ENCODE measurements at places on chromosomes 7 and 10. TPM values are rescaled to one million over a fixed set of nuclear protein-coding genes. Genes with fewer than 3 reads are reported as not detected.

GRCh38 chr7:78900806-78901205 lies 552.7 kb downstream of the MAGI2 start:
- DNase-seq: no peak

GRCh38 chr7:34365011-34365410 lies 293.0 kb upstream of the NPSR1 start:
- no peak for DNase-seq

- peak; percentile 19 for DNase-seq
Measured at GRCh38 chr10:114905450-114905849, 32.5 kb upstream of the TRUB1 start.

GRCh38 chr10:92241158-92241500 lies 49.7 kb downstream of the CPEB3 start:
- peak; percentile 27 for DNase-seq

DNA sequence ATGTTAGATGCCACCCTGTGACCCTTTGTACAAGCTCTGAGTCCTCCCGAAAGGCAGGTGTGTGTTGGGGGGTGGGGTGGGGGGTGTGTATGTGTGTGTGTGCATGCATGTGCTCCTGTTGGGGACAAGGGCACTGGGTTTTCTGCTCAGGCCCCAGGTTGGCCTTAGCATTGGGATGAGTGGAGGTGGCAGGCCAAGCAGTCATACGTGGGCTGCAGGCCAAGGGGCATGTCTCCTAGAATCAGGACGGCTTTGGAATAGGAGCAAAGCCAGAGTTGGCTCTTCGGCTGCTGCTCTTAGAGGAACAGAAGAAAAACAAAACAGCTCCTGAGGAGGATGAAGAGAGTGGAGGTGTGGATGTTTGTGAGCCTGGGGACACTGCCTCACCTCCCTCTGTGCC lies 26.0 kb downstream of the HSPA12A start:
- no peak for DNase-seq

DNA sequence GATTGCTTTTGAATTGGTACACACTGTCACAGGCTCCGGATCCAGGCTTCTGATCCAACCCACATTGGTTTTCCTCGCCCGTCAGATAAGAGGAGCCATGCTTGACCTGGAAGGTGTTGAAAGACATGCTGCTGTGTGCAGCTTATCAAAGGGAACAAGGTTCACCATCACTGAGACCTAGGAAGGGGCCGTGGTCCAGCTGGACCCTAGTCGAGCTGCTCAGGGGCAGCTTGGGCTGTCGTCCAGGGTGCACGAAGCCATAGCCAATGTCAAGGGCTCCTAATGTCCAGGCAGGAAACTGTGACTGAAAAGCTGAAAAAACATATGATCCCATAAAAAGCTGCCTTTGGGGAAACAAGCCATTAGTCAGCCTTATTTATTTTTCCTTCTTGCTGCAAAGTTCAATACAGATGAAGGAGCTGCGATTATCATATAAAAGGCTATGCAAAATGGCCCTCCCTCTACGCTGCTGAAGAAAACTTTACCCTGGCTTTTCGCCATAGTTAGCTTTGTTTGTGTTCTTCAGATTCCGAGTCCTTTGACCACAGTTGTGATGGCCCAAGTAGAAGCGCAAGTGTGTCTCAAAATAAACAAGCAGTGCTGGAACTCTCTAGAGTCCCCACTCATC lies 118.0 kb downstream of the CREB5 start:
- no peak for DNase-seq

DNA sequence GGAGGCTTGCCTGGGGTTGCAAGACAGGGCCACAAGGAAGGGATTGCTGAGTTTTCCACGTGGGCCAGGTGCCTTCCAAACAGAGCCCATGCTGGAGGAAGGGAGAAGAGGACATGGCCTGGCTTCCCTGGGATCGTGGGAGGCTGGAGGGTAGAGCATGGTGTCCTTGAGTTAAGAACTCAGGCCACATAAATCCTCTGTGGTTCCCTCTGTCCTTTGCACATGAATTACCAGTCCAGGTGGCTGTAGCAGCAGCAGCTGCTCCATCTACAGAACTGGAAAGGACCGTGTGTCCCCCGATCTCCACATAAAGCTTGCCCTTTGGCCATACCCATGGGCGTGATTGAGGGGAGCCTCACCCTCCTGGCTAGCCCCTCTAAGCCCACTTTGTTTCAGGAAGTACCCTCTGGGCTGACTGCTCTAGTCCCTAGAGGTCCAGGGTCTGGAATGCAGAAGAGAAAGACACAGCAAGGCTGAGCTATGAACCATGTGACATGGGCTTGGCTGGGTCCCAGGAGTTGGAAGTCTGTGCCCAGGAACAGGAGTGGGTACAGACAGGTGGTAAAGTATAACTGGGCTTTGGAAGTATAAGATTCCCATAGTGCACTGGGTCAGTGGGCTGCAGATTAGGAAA lies 84.9 kb downstream of the C10orf105 start:
- peak; percentile 10 for DNase-seq

DNA sequence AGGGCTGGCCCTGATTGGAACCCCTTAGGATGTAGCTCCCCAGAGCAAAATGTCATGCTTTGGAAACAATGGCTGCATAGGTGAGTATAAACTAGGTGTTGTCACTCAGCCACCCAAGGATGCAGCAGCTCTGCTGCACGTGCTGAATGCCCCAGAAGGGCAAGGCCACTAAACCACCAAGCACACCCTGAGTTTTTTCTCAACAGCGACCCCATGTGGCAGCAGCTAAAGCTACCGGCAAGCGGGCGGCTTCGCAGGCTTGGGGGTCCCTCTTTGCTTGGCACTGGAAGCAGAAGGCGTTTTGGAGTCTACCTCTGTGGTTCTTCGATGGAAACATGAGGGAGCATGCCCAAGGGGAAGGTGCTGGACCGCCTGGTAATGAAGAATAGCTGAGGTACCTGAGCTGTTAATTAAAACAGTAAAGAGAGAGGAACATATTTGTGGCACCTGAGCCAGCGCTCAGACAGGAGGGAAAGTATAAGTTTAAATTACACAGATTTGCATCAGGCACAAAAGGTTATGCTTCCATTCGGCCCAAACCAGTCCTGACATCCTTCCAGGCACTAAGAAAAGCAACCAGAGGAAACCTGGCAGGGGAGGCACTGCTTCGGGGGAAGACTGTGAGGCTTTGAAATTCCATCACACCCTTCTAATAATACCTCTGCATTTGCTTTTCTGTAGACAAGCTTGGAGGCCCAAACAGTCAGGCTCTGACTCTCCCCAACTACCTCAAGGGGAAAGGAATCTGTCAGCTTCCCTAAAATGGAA lies 152.1 kb downstream of the GFRA1 start:
- no peak for DNase-seq

- no peak for DNase-seq
Measured at GRCh38 chr10:7274293-7274692, 136.5 kb downstream of the SFMBT2 start.

DNA sequence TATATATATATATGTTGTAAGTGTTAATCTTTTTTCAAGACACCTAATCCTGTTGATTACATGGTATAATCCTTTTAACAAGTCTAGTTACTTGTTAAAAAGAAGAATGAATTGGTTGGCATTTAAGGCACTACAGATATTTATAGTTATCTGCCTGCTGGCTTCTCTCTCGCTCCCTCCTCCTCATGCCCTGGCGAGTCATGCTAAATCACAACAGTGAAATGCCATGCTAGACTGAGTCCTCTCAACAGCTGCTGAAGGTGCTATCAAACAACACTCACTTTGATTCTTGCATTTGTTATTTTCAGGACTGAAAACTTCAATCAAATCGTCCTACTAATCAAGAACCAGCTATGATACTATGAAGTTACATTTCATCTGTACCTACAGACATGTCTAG lies 15.4 kb downstream of the NRAP start:
- no peak for DNase-seq

DNA sequence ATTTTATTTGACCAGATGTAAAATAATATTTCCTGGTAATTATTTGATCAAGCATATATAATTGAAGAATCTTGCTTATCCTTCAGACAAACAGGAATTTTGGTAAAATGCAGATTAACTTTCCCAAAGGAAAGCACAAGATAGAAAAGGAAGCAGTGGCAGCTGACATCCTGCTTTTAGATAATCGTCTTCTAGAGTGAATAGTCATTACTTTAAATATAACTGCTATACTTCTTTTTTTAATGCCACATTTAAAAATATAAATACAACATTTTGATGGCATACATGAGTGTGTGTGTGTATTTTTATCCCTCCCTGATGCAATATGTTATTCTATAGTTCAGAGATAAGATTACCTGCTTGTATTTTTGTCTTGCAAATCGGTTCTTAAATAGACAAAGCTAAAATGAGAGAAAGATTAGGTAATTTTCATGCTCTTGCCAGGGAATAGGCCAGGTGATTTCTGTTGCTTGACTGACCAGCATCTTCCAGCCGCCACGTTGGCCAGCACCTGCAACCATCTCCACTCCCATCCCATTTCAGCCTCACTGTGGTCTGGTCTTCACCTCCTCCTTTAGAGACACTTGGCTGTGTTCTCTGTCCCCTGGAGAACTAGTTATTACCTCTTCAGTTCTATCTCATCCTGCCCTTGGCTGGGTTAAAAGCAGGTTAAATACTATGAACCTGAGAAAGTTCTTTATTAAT lies 58.1 kb downstream of the MDFIC start:
- DNase-seq: no peak

DNA sequence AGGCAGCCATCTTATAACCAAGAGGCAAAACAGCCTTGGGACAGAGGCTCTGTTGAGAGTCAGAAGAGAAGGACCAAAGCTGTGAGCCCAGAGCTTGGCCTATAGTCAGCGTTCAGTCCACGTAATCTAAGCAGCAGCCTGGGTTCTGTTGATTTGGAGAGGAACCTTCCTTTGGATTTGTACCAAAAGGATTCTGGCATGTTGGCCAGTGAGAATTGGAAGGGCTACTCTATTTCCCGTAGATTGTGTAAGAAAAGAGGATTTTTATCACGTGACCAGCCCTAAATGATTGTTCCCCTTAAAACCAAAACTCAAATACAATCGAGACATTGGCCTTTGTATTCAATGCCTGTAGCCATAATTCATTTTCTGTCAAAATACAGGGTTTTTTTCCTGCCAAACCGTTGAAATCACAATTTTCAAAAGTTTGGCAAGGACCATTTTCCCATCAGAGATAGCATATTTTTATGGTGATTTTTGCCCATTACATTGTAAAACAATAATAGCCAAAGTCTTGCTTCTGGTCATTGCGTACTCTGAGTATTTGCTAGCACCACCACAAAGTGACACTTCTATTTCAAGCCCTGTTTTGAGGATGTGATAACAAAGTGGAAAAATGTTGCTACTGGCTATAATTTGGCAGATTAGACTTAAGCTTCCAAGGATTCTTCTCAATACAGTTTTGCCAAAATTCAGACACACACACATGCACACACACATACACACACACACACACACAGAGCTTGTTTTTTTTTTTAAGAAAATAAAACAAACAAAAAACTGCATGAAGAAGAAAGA lies 23.1 kb upstream of the BMPER start:
- no peak for DNase-seq

- no peak for DNase-seq
Measured at GRCh38 chr10:28620251-28620650, 57.1 kb upstream of the BAMBI start.

DNA sequence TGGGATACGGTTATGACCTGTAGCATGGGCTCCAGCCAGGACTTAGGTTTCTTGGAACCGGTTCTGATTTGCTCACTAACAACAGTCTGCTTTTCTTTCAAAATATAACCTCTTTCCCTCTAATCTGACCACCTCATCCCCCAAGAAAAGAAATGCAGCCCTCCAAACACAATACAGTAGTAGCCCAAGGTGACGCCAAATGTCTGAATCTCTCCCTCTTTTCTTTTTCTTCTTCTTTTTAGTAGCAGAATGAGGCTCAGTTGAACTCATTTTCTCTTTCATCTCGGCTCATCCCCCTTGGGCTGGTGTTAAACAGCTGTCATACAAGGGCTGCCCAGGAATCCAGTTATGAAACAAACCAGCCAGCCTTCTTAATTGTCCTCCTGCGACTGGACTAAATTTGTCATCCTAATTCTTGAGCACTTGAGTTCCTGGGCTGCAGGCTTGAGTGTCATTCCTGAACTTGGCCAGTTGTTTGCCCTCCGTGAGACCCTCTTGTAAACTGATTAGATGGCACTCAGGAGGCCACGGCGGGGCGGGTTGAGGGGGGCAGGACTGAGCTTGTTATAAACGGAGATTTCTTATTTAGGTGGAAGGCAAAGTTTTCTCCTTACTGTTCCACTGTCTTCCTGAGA lies 94.8 kb downstream of the SORCS3 start:
- DNase-seq: no peak

DNA sequence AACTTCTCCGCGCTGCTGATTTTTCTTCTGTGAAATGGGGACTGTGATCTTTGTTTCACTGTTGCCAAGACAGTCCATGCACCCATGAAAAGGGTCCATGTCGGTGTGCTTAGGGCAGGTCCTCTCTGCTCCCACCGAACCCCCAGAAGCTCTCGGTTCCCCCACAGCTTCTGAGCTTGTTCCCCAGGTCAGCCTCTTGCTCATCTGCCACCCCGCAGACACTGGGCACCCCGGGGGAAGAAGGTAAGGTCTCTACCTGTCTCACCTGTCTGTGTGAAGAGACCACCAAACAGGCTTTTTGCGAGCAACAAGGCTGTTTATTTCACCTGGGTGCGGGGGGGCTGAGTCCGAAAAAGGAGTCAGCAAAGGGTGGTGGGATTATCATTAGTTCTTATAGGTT lies 66.2 kb upstream of the NANOS1 start:
- no peak for DNase-seq

GRCh38 chr7:131020759-131021261 lies 286.8 kb upstream of the KLF14 start:
- DNase-seq: no peak

DNA sequence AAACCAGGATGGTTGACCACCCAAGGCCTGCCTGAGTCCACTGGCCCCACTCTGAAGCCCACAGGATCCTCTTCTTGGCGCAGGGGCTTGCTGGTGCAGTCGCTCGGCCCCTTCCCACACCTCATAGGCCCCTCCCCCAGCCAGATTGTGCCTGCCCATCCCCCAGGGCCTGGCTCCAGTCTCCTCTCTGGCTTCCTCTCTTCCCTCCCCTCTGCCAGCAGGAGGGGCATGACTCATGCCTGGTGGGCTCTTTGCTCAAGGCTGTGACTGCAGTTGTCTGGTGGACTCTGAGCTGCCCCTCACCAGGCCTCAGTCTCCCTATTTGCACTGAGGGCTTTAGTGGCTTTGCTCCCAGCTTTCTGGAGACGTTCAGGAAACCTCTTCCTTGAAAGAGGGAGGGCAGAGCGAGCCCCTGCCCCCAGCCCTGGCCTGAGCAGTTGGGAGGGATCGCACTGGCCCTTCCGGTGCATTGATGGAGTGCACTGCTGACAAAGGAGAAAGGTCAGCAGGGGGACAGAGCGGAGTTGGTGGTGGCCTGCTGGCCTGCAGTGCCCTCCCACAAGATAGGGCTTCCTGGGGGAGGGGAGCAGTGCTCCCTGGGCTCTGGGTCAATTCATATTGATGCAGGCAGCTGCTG lies 60.7 kb downstream of the ZMIZ1 start:
- DNase-seq: no peak

Gene PIK3AP1
- total RNA-seq: 12.8 TPM

Gene HOGA1
- 0.36 TPM for total RNA-seq

Gene MYL10
- total RNA-seq: not detected

Gene TCF7L2
- total RNA-seq: 13.8 TPM

Gene ATP5MK
- 82.4 TPM for total RNA-seq

Gene DDX56
- total RNA-seq: 147 TPM

Gene ANXA8
- not detected for total RNA-seq

Gene GNAT3
- not detected for total RNA-seq
